Fibroblast of skin of right biceps (primary cell): ENCODE measurements at places on chromosomes 6 and 20.

GRCh38 chr6:133841176-133841575 is 47.7 kb upstream of the TCF21 start:
- no peak for DNase-seq

DNA sequence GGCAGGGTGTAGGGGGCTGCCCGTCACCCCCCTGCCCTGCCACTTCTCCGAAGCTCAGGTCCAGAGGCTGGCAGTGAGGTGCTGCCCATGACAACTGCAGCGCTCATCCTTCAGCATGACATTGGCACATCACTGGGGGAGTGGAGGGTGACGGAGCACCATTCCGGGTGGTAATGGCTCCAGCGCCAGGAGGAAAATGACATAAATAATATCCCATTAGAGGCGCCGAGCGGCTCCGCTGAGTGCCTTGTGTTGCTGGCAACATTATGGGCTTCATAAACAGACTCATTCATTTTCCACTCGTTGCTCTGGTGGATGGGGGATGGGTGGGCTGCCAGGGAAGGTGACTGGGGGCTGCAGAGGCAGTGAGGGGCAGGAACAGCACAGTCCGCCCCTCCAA is 56.9 kb upstream of the CTNNBL1 start:
- DNase-seq: no peak

DNA sequence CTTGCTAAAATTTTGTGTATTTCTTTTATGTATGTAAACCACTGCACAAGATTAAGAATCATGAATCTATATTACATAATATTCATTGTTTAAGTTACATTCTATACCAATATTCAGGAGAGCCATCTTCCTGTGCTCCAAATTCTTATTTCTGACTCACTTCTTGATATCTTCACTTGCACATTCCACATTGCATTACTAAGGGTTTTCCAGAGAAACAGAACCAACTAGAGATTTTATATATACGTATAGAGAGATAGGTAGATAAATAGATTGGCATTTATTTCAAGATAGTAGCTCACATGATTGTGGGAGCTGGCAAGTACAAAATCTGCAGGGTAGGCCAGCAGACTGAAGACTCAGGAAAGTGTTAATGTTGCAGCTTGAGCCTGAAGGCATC is 222.2 kb upstream of the PRSS16 start:
- DNase-seq: peak; percentile 2

- no peak for DNase-seq
Measured at GRCh38 chr6:37967651-37968050, 148.1 kb downstream of the ZFAND3 start.

DNA sequence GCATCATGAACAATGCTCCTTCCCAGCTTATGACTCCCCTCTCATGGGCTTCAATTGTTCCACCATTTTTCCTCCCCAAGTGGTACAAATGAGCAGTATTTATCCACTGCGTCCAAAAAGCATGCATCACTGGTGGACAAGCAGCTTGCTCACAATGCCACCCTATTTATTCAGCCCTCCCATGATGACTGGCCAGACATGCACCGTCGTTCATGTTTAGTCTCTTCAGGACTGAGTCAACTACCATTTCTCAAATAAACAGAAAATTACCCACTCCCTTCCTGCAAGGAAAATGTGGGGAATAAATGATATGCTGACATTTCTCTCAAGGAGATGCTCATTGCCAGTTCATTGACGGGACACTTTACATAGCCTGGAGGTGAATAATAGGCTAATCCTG is 300.4 kb downstream of the C6orf118 start:
- no peak for DNase-seq

- DNase-seq: no peak
Measured at GRCh38 chr6:25017486-25017885, 81.7 kb upstream of the RIPOR2 start.

- no peak for DNase-seq
Measured at GRCh38 chr6:14927398-14927797, 318.5 kb upstream of the JARID2 start.

DNA sequence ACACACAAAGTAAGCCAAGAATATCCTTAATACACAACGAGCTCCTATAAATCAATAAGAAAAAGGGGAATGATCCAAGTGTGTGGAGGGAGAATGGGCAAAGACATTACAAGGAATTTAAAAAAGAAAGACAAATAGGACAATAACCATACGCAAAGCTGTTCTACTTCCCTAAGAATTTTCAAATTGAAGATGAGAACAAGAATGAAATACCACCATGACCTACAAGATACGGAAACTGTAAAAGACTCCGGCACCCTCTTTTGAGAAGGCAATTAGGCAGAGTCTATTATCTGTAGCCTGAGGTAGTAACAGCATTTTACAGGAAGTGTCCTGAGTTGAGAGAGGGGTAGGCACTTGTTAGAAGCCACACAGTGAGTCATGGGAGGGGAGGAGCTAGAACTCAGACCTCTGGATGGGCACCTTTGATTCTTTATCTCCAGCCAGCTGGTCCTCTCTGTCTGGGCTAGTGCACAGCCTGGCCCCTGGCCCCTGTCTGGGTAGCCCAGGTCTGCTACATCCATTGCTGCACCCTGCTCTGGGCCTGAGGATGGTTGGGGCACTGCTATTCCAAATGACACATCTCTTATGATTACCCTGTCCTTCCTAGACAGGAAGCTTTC is 15.3 kb downstream of the RSPO4 start:
- no peak for DNase-seq

- DNase-seq: peak; percentile 18
Measured at GRCh38 chr6:131368198-131368911, 204.7 kb upstream of the ARG1 start.

DNA sequence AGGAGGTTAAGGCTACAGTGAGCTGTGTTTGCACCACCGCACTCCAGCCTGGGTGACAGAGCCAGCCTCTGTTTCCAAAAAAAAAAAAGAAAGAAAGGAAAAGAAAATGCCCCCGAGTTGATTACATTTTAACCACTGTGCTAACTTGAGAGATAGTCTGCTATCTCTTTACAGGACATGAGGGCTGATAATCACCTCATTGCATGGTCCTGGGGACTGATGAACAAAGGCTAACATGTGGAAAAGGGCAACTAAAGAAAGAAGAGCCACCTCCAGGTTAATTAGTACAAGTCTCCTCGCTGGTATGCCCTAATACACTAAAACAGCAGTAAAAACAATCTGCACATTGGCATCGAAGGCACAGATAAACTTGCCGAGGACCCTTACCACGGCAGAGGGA is 4.2 kb upstream of the PLG start:
- no peak for DNase-seq

DNA sequence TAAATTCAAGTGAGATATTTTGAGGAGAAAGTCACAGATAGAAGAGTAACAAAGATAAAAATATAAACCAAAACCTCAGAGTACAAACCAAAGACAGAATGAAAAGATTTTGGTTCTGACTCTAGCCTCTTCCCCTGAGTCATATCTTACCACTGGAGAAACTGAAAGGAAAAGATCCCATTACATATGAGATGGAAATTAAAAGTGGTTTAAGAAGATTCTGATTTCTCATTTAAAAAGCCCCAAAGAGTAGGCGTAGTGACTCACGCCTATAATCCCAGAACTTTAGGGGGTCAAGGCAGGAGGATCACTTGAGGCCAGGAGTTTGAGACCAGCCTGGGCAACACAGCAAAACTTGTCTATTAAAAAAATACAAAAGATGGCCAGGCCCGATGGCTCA is 30.6 kb downstream of the SPINT4 start:
- peak; percentile 4 for DNase-seq

DNA sequence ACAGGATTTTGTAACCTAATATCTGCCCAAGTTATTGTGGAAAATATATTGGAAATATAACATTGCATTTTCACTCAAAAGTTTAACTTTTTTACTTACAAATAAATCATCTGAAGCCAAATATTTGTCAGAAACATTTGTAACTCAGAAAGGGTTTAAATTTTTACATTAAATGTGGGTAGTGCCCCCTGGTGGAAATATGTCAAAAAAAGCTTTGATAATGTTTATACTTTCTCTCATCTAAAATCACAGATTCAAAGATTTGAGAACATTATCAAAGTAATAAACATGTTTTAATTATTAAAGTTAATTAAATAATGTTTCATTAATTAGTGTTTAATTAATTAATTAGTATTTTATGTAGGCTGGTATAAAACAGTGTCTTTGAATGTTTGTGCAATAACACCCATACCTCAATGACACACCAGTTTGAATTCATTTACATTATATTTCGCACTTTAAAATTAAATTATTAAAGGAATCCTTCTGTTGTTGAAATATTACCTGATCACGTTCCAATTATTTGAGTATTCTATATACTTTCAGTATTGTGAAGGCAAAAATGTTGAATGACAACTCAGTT is 320.1 kb upstream of the FKBP1C start:
- peak; percentile 2 for DNase-seq

- peak; percentile 33 for DNase-seq
Measured at GRCh38 chr6:97668716-97669115, 385.7 kb upstream of the MMS22L start.
